ENCODE measurements at places on chromosomes 6 and 20. TPM values are rescaled to one million over a fixed set of nuclear protein-coding genes. Genes with fewer than 3 reads are reported as not detected.

DNA sequence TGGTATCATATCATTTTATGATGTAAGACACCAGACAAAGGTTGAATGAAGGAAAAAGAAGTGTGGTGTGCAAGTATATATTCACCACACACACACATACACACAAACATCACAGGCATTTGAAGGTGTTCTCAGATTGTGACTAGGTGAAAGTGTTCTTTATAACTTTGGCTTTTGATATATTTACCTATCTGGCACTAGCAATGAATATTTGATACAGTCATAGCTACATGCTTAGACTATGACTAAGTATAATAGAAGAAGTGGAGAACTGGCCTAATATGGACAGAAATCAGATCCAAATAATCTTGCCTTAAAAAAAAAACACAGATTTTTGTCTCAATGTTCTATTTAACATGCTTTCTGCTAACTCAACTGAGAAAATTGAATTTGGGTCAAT, 809.9 kb downstream of the KIF16B start:
- no peak for DNase-seq

- DNase-seq = no peak
Observed at GRCh38 chr6:5566718-5567117, 305.4 kb downstream of the FARS2 start.

DNA sequence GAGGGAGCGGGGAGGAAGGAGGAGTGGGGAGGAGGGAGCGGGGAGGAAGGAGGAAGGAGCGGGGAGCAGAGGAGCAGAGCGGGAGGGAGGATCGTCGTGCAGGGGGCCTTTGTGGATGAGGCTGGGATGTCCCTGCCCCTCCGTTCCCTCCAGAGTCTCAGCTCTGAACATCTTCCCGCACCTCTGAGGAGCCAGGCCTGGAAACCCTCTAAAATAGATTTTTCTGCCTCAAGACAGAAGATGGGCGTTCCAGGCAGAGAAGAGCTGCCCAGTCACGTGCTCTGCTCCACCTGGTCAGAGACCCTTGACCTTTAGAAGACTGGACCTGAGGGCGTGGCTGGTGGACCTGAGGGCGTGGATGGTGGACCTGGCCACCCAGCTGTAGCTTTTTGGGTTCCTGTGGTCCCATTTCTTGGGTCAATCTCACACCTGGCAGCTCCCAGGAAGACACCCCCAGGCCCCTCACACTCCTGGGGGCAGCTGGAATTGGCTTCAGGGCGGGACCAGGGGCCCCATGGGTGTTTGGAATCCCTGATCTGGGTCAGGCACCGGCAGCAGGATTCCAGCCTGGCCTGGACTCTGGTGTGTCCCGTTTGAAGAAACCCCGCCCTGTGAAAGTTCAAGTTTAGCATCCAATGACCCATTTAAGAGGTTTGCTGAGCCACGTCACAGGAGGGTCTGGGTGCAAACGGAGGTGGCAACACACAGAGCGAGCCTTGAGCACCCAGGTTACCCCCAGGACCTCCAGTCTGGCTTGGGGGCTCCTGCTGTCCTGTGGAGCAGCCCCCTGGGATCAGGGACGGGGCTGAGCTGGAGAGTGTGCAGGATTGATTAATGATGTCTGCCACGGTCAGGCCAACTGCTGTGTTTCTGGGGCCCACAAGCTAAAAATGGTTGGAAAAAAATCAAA, 96.9 kb upstream of the BHLHE23 start:
- DNase-seq = no peak

DNA sequence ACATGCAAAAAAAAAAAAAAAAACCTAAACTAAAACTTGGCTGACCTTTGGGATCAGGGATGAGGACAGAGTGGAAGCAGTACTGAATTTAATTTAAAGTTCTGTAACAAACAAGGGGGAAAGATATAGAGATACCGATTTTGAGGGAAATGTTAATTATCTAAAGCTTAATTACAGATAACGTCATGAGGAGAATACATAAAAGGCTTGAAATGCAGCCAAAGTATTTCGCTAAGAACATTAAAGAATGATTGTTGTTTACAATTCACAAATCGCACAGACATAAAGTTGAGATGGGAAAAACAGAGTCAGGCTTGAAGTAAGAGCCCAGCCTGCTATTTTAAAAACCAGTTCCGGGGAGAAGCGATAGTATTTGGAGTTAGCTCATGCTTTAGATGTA, 208.0 kb upstream of the SASH1 start:
- no peak for DNase-seq

GRCh38 chr6:90494067-90494780, 92.6 kb downstream of the MAP3K7 start:
- DNase-seq = no peak

DNA sequence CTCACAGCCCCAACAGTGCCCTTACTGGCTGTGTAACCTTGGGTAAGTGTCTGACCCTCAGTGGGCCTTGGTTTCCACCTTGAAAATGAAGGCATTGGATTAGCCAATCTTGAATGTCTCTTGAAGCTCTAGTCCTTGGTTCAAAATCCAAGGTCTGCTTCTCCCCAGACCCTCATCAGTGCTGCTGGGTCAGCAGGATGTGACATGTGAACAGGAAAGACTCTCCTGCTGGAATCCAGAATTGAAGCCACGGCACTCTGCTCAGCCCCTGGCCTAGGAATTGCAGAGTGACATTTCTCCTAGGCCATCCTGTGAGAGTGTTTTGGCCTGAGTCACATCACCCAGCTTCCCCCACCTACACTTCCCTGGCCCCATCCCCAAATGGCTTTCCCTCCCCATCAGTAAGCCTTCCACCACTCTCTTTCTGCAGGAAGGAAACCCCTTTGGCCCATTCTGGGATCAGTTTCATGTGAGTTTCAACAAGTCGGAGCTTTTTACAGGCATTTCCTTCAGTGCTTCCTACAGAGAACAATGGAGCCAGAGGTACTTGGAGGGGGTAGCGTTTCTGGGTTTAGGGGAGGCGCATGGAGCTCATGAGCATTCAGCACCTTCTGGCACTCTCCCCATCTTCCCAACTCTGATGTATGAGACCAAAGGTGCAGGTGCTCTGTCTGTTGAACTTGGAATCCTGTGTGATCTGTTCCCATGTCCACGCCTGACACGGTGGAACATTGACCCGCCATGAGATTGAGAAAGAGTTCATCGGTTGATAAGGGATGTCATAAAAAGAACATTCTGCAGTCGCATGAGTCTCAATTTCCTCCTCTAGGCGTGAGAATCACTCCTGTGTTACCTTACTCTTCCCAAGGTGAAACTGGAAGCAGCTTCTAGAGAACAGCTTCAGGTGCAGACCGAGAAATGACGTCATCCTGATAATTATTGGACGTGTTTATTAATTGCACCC, 8.8 kb downstream of the POFUT1 start:
- no peak for DNase-seq

NEDD9 gene
- polyA plus RNA-seq = 80.5 TPM

BPIFB1 gene
- not detected for polyA plus RNA-seq

SPDEF gene
- polyA plus RNA-seq = not detected
